Airway epithelial cell (primary cell): ENCODE measurements at places on chromosomes 11 and 22. TPM values are rescaled to one million over a fixed set of nuclear protein-coding genes. Genes with fewer than 3 reads are reported as not detected.

SMC1B gene
- total RNA-seq = not detected in 2 replicates

NLRP14 gene
- total RNA-seq = 0.07 TPM in 1 of 2 replicates, not detected in the other

SPTBN2 gene
- 67.0 and 131 TPM in 2 replicates for total RNA-seq

CFAP300 gene
- 2.4 and 6.1 TPM in 2 replicates for total RNA-seq

MMP12 gene
- not detected in 2 replicates for total RNA-seq
